ENCODE measurements at places on chromosomes 5 and 9.

GRCh38 chr5:172508471-172509404, 54.4 kb upstream of the SH3PXD2B start:
- no peak for DNase-seq

GRCh38 chr9:36441966-36442365, 41.9 kb upstream of the RNF38 start:
- no peak for DNase-seq

GRCh38 chr5:113293975-113294310, 140.8 kb downstream of the TSSK1B start:
- no peak for DNase-seq

DNA sequence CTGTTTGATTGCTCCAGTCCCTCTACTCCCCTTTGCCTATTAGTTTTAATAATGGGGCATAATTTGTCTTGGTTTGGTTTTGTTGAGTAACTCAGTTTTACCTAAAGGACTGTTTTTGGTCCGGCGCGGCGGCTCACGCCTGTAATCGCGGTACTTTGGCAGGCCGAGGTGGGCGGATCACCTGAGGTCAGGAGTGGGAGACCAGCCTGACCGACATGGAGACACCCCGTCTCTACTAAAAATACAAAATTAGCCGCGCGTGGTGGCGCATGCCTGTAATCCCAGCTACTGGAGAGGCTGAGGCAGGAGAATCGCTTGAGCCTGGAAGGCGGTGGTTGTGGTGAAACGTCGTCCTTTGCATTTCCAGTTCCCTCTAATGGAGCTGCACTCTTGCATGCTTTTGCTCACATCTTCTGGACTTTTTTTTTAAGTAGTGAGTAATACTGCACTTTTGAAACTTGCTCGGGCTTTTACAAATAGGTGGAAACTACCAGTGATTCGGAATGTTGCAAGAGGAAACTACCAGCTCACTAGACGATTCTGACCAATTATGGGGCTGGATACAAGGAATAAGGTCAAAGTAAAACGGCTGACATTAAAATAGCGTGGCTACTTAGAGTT, 721 bp upstream of the MAML1 start:
- no peak for DNase-seq

DNA sequence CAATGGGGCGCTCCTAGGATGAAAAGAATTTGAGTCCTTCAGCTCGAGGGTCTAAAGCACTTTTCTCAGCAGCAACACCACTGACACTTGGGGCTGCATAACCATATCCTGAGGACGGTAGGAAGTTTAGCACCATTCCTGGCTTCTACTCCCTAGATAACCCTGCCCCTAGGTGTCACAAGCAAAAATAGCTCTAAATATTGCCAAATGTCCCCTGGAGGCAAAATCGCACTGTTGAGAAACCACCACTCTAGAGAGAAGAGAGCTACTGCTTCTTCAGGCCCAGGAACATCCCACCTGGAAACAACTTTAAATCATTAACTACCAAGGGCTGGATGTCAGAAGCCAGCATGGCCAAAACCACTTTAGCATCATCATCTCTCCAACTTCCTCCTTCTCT, 29.8 kb downstream of the MYO10 start:
- DNase-seq, result no peak
